ENCODE measurements at places on chromosomes 12 and 14. TPM values are rescaled to one million over a fixed set of nuclear protein-coding genes. Genes with fewer than 3 reads are reported as not detected.

DNA sequence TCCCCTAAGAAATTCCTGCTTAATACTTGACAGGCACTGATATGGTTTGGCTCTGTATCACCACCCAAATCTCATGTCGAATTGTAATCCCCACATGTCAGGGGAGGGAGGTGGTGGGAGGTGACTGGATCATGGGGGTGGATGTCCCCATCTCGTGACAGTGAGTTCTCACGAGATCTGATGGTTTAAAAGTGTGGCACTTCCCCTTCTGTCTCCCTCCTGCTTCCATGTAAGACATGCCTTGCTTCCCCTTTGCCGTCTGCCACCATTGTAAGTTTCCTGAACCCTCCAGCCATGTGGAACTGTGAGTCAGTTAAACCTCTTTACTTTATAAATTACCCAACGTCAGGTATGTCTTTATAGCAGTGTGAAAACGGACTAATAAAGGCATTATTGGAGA is 198.0 kb downstream of the FOXN3 start:
- no peak for DNase-seq

GRCh38 chr14:91350813-91351511 is 66.7 kb downstream of the CCDC88C start:
- DNase-seq: no peak

GRCh38 chr12:51346581-51346980 is at the start of gene CELA1:
Gene CELA1 (minus strand): TSS chr12:51346679. CDS start chr12:51346638, 41 bp downstream.
- no peak for DNase-seq

- no peak for DNase-seq
Observed at GRCh38 chr12:2431810-2432209, 363.0 kb upstream of the FKBP4 start.

DNA sequence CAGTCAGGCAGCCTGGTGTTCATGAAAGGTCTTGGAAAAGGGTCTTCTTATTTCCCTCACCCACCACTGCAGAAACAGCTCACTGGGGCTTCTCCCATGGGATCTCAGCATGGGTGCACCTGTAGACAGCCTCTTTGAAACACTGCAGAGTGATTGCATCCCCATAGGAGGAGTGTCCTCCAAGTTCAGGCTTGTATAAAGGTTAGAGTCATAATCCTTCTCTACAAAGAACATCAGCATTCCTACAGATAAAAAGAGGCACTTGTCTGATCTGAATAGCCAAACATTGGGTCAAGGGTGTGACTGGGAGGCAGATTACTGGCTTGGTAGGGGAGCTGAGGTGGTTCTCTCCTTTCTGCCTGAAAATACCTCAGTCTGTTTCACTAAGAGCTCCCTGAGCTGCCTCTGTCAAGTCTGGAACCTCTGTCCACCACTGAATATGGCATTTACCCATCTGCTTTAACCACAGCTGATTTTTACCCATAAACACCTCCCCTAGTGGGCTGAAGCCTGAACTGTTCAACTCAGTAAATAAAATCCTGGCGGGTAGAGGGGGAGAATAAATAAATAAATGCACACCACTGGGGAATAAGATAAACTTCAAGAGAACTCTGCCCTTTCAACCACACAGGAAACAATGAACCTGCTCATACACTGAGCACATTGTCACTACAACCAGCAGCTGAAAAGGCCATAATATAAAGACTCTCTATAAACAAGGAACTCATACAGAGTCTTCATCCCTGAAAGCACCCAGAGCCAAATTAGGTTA is 120.7 kb upstream of the SCAF11 start:
- no peak for DNase-seq

DNA sequence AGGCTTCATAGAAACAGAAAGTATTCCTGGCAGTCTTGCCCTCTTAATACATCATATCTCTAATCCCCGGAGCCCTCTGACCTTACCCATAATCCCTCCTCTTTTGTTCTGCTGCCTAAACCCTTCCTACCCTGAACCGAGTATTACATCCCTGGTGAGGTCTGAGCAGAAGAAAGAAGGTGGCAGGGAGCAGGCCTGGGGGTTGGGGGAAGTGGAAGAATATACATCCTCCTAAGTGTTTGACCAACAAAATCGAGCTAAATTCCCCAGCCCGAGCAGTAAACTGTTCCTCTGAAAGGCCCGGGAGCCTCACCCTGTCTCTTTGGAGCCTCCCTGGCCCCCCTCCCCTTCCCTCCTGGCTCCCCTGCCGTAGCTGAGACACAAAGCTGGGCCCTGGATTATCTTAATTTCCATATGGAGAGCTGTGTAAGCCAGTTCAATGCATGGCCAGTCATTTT is 192.6 kb upstream of the LHX5 start:
- DNase-seq: no peak

- no peak for DNase-seq
Observed at GRCh38 chr12:78697817-78698415, 166.7 kb upstream of the SYT1 start.

GRCh38 chr14:77926942-77927341 is 127.0 kb downstream of the ADCK1 start:
- no peak for DNase-seq

The POLE gene
- 5.3 TPM for polyA plus RNA-seq
